ENCODE measurements at places on chromosomes 7 and 10.

- no peak for DNase-seq
Observed at GRCh38 chr10:79482304-79482703, 30.0 kb upstream of the EIF5AL1 start.

GRCh38 chr7:26538689-26539088 lies 247.0 kb downstream of the SNX10 start:
- no peak for DNase-seq

DNA sequence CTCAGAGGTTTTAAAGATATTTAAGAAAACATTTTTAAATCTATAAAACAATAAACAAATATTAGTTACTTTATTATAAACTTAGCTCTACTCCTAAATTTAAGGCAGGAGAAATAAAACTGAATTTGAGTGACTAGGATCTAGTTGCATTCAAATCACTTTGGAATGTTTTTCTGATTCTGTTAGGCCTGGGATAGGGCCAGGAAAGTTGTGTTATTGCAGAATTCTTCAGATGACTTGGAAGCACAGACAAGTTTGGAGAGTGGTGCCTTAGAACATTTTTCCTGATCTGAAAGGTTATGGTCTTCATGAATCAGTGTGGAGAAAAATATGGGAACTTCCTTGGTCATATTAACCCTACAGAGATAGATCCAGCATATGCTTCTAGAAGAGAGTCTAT lies 15.6 kb upstream of the SLC25A13 start:
- no peak for DNase-seq

DNA sequence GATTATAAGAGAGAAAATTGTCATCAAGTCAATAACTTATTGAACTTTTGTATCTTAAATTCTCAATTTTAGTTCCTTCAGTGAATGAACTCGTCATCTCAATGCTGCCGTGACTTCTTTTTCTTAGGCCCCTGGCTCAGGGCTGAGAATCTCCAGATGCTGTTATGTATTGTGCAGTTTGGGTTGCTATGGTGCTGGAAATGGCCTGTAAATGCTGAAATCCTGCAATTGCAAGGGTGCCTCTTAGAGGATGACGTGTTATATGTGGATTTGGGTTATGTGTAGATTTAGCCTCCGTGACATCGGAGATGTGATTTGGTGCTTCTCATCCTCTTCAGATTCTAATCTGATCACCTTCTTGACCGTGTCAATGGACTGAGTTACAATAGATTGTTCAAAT lies 55.7 kb upstream of the ZRANB1 start:
- no peak for DNase-seq

DNA sequence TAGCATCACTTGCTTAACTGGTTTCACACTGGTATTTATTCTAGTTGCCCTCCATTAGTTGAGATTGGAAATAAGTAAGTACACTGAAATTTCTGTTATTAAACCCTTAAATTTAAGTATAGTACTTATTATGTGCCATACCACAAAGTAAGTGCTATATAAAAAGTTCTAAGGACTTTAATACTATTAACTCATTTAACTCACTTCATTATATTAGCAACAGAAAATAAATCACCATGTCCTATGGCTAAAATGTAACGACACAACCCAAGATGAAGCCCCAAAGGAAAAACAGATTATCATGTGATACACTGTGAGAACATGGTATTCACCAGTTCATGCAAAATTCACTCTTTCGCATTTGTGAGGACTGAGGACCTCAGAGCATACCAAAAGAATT lies 70.5 kb downstream of the AGMO start:
- no peak for DNase-seq

- DNase-seq: no peak
Observed at GRCh38 chr7:29105191-29105590, 41.1 kb downstream of the CPVL start.

DNA sequence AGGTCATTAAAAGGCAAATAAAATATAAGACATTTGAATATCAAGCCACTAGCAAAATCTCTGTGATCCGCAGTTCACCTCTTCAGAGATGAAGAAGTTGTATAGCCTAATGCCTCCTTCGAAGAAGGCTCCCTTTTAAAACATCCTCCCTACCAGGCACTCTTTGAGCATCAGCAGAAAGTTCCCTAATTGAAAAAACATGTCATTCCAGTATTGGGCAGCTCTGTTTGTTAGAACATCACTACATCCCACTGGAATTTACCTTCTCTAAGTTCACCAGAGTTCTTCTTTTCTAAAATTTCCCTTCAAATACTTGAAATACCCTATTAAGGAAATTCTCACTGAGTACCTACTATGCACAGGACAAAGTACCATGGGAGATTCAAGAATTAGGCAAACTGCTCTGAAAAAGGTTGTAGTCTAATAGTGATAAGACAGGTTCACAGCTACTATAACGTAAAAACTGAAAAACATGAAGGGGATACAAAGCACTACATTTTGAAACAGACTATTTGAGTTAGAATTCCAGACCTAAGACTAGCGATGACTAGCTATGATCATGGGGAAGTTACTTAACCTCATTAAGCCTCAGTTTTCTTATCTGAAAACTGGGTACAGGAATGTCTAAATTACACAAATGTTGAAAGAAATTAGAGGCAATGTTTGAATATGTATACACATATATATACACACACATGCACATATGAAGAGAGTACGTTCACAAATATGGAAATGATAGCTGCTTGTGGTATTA lies 128.7 kb downstream of the ELAPOR2 start:
- DNase-seq: no peak

DNA sequence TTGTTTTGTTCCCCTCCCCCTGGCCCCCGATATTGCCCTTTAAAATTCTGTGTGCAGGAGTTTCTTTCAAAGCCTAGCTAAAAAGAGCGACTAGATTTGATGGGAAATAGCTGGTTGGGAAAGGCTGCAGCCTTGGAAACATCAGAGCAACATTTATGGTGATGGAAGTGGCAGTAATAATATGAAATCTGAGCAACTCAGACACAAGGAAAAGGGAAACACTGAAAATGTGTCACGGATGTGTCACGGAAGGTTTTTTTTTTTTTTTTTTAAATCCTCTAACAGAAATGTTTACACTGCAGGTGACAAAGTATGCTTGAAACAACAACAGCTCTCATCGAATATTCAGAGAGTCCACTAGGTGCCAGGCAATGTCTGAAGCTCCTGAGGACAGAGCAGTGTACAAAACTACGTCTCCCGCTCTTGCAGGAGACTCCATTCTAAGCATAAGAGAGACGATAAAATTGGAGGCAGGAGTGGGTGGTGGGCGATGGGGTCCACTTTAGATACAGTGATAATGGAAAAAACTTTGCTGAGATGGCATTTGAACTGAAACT lies 143.0 kb downstream of the RSU1 start:
- no peak for DNase-seq

DNA sequence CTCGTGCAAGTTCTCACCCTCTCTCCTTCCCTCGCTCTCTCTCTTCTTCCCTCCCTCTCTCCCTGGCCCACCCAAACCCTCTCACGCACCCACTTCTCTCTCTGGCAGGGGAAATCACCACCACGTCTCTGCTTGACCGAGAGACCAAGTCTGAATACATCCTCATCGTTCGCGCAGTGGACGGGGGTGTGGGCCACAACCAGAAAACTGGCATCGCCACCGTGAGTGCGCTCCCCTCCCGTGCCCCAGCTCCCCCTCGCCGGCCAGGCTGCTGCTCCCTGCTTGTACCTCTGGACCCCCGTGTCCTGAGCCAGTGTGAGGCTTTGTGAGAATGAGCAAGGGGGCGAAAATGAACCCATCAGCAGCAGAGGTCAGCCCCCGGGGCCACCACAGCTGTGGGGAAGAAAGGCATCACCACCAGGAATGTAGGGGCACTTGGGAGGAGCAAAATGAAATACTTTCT lies 25.5 kb downstream of the C10orf105 start:
- no peak for DNase-seq

DNA sequence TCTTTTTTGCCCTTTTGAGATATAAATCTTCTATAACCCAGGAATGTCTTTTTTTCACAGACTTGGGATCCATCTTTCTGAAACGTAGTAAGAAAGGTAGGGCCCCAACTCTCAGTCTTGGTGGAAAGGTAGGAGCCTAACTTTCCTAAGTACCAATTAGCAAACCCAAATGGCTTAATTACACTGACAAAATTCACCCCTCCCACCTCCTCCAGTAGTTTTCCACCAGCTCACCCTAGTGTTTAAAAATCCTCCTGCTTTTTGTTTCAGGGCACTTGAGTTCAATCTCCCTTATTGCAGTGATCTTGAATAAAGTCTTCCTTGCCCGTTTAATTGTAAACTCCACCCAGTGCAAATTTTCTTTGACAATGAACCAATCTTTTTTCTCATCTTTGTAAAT lies 600.0 kb downstream of the PHTF2 start:
- no peak for DNase-seq

DNA sequence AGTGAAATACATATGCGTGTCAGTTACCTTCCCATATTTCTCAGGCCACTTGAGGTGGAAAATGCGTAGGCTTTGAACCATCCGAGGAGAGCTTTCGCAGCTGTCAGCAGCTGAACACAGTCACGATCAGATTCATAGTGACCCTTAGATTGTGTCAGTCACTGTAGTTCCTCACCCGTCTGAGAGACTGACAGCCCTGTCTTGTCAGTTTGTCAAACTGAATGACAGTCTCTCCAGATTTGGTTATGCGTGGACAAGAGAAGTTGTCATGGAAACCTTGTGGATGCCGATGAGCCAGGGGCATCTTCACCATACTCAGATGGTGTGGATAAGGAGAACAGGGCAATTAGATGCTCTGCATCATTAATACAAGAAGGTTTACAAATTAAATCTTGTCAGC lies 546.3 kb downstream of the TYW1 start:
- no peak for DNase-seq

- DNase-seq: no peak
Observed at GRCh38 chr10:122828716-122829255, 16.9 kb downstream of the CUZD1 start.

DNA sequence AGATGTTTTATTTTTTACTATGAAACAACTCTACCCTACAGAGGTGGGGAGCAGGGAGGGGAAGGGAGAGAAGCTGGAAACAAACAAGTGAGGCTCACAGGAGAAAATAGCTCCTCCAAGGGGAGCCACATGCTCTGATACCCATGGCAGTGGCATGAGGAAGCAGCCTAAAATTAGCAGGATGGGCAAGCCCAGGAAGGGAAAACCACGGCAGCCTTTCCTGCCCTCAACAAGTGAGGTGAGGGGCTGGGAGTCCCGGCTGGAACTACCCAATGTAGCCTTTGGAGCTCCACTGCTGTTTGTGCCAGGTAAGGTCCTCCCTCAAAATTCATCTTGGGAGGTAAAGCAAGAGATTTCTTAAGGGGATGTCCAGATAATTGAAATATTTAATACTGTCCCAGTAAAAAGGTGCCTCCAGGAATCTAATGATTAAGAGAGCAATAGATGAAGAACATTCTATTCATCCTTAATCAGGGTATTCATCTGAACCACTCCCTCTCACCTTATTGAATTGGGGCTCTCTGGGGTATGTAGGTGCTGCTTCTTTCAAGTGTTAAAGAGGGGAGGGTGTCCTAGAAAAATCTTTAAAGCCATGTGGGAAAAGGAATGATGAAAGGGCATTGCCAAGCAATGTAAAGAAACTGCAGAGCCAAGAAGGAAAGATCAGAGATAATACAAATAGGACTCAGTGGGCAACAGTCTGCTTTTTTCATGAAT lies 12.8 kb upstream of the HERC4 start:
- DNase-seq: no peak

- no peak for DNase-seq
Observed at GRCh38 chr10:72170263-72170662, 45.5 kb upstream of the ANAPC16 start.

GRCh38 chr7:20021831-20022230 lies 195.4 kb downstream of the MACC1 start:
- DNase-seq: no peak

GRCh38 chr7:143455942-143456341 lies 12.7 kb downstream of the TAS2R60 start:
- DNase-seq: no peak

DNA sequence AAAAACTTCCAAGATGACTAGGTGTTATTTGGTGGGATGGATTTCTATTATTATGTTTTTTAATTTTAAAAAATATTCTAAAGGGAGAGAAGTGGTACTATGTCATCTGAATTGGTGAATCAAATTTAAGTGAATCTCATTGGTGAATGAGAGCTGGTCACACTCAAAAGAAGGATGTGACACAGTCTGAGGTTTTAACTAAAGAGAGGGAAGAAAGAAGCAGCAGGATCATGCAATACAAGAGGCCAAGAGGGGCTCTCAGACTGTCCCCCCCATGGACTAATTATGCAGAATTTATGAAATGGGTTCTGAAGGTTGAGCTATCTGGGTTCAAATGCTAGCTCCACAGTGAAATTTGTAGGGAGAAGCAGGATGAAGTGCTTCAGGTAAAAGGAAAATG lies 16.2 kb downstream of the MACC1 start:
- no peak for DNase-seq

- no peak for DNase-seq
Observed at GRCh38 chr7:41796331-41796730, 93.4 kb upstream of the INHBA start.

DNA sequence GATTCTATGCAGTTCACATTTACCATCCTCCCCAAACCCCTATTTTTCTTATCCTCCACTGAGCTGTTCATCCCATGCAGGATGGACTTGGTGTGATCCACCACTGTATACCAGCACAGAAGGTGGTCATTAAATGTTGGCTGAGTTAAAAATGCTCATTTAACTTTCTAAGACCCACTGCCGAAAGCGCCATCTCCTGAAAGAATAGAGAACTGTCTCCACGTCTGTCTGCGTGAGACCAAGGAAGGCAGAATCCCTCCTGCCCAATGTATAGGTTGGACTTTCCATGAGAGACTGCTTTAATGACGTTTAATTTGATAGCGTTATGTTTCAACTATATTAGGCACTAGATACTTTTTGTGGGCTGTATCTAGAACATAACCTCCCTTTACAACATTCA lies 124.3 kb downstream of the GPAM start:
- DNase-seq: no peak

- DNase-seq: no peak
Observed at GRCh38 chr7:5050676-5051075, 5.0 kb downstream of the RBAK start.

DNA sequence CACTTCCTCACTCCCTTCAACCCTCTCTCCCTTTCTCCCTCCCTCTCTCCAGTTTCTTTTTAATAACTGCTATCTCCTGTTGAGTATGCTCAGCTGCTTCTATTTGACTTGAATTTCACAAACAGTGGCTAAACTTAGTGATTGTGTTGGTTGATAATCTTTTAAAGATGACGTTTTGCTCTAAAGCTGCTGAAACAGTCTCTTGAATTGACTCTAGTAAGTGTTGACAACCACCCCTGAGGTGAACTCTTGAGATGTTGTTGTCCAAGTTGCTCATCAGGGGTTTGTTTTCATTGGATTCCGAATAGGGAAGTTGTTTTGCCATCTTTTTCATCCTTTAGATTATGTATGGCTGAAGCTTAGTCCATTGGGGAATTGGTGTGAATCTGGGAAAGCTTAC lies 176.2 kb downstream of the TWIST1 start:
- DNase-seq: no peak
